ENCODE measurements at places on chromosomes 5 and 9. TPM values are rescaled to one million over a fixed set of nuclear protein-coding genes. Genes with fewer than 3 reads are reported as not detected.

The MATR3 gene
- total RNA-seq, result 161 TPM

DNA sequence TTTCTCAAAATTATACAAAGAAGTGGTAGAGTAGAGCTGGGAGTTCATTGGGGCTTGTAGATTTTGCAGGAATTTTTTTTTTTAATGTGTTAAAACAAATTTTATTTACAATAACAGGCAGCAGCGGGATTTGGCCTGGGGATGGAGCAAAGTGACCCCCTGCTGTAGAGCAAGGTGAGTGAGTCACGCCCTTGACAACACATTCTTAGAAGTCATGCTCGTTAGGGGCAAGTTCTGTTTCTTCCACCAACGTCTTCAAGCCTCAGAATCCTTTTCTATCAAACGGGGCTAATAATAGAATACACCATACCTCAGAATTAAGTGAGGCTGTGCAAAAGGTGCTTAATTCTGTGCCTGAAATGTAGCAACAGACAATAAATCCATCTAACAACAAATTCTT lies 1.1 kb upstream of the ANKDD1B start:
- no peak for DNase-seq

The SPATA31A3 gene
- not detected for total RNA-seq

DNA sequence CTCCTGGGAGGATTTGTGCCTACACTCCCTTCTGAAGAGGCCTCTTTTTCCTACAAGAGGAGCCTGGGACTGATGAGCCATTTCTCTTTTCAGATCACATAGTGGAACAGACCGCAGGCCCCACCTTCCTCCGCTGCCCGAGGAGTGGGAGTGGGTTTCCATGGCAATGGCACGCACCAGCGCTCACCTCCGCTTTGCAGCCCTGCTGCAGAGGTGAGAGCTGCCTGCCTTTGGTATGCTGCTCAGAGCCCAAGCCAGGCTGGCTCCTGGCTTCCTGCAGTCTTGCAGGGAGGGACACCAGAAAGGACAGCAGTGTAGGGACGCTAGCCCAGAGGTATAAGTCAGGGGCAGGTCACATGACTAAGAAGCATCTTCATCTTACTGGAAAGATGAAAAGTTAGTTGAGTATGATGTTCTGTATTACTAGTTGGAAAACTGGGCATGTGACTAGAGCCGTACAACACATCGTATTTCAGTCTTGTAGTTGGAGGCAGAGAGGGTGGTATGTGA lies 12.4 kb downstream of the PTTG1 start:
- DNase-seq, result no peak

GRCh38 chr9:79688363-79688762 lies 116.6 kb downstream of the TLE4 start:
- no peak for DNase-seq

DNA sequence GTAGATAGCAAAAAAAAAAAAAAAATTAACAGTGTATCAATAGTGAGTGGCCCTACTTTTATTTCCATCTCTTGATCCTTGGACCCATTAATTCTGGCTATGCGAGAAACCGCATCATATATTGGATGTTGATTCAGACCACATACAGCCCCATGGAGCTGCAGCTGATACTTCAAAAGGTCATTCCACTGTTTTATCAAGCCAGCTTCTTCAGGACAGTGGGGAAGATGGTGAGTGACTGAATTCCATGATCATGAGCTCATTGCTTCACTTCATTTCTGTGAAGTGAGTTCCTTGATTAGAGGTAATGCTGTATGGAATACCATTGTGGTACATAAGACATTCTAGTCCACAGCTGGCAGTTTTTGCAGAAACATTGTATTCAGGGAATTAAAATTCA lies 222.9 kb upstream of the MEF2C start:
- DNase-seq, result no peak

The IFNK gene
- total RNA-seq, result not detected

The TTC16 gene
- total RNA-seq, result 0.26 TPM

DNA sequence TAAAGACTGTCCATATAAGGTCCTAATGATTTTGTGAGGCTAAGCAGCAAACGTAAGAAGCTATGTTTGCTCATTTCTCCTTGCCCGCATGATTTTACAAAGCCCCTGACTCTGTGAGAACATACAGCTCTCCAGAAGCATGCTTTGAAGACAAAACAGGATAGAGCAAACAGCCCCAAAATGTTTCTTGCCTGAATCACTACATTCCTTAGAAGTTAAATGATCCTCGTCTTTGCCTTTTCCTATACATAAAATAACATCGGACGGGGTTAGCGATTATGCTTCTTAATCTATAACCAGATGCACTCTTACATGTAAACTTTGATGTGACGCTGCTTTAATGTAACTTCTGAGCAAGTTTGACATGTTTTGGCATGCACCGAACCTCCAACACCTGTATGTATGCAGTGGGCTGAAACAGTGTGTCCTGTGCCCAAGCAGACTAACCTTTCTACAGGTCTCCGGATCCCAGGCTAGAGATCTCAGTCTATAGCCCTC lies 353.7 kb downstream of the CETN3 start:
- no peak for DNase-seq

GRCh38 chr9:93675336-93676150 lies 99.2 kb downstream of the PHF2 start:
- no peak for DNase-seq

- no peak for DNase-seq
Observed at GRCh38 chr9:14080959-14081542, 232.9 kb downstream of the NFIB start.

GRCh38 chr5:7541898-7542297 lies 146.0 kb downstream of the ADCY2 start:
- no peak for DNase-seq

- DNase-seq, result no peak
Observed at GRCh38 chr5:88214655-88215054, 54.0 kb downstream of the TMEM161B start.

GRCh38 chr9:110116543-110116885 lies 91.4 kb downstream of the C9orf152 start:
- no peak for DNase-seq

- DNase-seq, result no peak
Observed at GRCh38 chr9:20725675-20726074, 41.6 kb downstream of the FOCAD start.

DNA sequence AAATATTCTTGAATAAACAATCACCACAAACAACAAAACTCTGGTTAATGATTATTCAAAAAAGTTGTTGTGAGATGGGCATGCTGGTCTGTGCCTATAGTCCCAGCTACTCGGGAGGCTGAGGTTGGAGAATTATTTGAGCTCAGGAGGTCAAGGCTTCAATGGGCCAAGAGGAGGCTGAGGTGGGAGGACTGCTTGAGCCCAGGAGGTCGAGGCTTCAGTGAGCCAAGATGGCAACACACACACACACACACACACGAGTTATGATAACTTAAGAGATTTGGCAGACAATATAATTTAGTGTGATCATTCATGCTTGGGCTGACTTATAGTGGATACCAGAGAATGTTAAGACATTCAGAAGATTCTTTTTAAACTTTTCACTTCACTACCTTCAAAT lies 14.9 kb downstream of the LYSMD3 start:
- DNase-seq, result no peak

- DNase-seq, result no peak
Observed at GRCh38 chr5:35939639-35940038, 1.2 kb upstream of the CAPSL start.

DNA sequence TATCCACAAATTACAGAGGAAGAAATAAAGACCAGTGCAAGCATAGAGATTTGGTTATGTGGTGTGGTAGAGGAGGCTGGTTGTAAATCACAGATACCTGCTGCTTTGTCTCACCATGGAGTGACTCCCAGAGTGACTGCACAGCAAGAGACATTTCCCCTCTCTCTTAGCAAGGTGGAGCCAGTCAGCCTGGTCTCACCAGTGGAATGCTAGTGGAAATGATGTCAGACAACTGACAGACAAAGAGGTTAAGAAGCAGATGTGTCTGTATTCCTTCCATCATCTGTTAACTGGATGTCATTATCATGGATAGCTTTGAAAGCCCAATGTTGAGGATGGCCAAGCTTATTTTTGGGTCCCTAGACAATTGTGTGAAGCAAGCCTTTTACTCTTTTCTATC lies 509.4 kb upstream of the SEMA6A start:
- DNase-seq, result no peak

DNA sequence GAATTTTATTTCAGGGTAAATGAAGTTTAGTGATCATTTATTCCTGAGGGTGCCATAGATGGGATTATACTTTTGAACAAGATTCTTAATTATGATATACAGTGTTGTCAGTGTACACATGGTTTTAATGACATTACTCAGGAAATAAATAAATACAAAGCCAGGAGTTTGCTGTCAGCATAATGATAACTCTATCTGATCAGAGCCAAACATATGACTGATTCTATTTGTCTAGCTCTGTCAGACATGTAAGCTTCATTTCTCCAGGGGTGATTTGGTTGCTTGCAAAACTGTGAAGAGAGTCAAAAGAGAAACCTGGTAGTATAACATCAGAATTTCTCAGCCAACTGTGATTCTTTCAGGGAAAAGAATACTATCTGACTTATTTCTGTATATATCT lies 1425.8 kb upstream of the C9orf72 start:
- DNase-seq, result no peak

The NUTM2F gene
- total RNA-seq, result not detected

The CCNJL gene
- total RNA-seq, result 1.3 TPM

The MPDZ gene
- total RNA-seq, result 28.8 TPM

The FCN1 gene
- total RNA-seq, result 2.0 TPM

The IER5L gene
- 43.5 TPM for total RNA-seq

DNA sequence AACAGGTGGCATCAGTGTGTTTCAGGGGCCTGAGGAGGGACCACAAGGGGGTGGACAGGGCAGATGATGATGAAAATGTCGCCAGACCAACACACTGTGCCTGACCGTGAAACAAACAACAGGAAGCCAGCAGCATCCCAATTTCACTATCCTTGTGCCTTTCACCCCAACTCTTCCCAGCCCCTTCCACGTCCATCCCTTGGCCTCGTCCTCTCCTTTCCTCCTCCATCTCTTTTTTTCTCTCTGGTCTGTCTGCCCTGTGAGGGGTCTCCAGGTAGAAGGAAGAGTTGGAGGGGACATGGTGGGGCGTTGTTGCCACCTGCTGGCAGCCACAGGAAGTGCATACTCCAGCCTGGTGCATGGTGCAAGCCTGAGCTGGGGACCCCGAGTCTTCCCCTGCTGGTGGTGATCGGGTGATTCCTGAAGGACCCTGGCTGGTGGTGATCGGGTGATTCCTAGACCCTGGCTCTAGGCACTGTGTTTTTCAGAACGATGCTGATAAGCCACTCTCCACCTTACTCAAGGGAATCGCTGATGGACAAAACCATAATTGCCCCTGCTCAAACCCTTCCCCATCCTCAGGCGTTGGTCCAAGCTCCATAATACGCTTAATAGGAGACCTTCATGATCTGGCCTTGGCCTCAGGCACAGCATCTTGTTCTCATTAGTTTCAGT lies 21.7 kb upstream of the NSD1 start:
- DNase-seq, result peak; percentile 50

DNA sequence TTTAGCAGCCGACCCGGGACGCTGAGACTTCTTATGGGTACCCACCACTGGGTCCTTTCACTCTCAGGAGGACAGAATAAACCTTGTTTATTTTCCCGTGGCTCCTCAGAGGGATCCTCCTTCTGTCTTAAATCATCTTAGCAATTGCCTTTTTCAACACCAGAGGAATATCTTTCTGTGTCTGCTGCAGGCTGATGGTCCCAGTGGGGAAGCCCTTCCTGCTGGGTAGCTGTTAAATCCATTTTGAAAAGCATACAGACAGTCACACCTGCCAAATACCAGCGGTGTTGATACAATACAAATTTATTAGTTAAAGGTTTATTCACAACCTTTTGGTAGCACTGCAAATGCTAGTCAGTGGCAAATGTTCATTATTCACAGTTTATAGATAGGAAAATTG lies 222.9 kb downstream of the AOPEP start:
- DNase-seq, result no peak

The SH3TC2 gene
- 2.7 TPM for total RNA-seq

GRCh38 chr9:69971643-69972449 lies 71.8 kb upstream of the MAMDC2 start:
- peak; percentile 63 for DNase-seq

GRCh38 chr5:164497311-164498064 lies 992.1 kb downstream of the MAT2B start:
- DNase-seq, result no peak

GRCh38 chr5:13248253-13248652 lies 696.2 kb downstream of the DNAH5 start:
- no peak for DNase-seq

DNA sequence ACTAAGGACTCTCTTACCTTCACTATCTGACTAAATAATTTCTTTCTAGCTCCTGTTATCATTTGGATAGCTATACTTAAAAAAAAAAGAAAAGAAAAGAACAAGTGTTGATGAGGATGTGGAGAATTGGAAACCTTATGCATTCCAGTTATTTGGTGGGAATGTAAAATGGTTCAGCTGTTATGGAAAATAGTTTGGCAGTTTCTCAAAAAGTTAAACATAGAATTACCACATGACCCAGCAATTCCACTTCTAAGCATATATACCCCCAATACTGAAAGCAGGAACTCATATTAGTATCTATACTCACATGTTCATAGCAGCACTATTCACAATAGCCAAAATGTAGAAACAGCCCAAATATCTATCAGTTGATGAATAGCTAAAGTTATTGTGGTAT lies 61.1 kb downstream of the GNA14 start:
- no peak for DNase-seq

- peak; percentile 36 for DNase-seq
Observed at GRCh38 chr9:30120666-30121065, 2263.8 kb upstream of the ACO1 start.

- no peak for DNase-seq
Observed at GRCh38 chr9:131523451-131524435, 7.3 kb downstream of the UCK1 start.

The PCDHGA7 gene
- total RNA-seq, result 4.5 TPM

DNA sequence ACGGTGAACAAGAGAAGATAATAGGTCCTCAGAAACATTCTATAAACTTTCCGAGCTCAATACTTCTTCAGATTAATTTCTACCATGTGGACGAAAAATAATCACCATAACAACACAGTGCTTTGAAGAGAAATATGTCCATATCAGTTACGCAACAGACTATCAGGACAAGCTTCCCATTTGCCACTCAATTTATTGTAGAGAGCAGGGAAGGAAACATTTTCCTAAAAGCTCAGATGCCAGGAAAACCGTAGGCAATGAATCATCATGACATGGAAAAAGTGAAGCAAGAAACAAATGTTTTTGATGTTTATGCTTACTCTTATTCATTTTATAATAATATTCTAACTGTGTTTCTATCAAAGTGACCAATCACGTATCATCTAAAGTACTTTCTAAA lies 87.6 kb downstream of the S1PR3 start:
- DNase-seq, result no peak

GRCh38 chr5:172758077-172758833 lies 12.7 kb downstream of the DUSP1 start:
- DNase-seq, result no peak

The ADCY2 gene
- 2.4 TPM for total RNA-seq

DNA sequence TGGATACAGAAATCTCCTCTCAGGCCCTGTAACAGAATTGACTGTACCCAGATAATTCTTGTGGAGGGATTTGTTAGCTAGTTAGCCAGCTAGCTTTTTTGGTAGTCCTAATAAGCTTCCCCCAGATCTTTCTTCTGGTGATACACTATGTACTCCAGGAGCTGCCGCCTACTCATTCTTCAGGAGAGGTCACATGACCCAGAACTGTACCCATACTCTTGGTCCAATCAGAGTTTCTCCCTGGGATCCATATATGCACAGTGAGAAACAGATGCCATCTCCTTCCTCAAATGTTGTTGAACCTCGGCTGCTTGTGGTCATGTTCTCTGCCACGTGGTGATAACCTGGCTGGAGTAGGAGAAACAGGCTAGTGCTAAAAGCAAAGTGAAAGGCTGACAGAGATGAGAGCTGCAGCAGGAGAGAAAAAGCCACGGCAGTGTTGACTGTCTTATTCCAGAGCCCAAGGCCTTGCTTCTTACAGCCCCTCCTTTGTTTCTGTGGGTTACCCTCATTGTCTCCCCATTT lies 123.0 kb upstream of the RFX3 start:
- DNase-seq, result no peak

Measured in mucosa of gallbladder (tissue), 1 donor.